ENCODE measurements at places on chromosomes 3 and 15.

GRCh38 chr3:55059027-55059629, 131.3 kb upstream of the LRTM1 start:
- DNase-seq, result no peak

GRCh38 chr3:197406266-197406665, 107.9 kb upstream of the DLG1 start:
- no peak for DNase-seq

- no peak for DNase-seq
Measured at GRCh38 chr3:181313335-181313734, 323.8 kb upstream of the DNAJC19 start.

DNA sequence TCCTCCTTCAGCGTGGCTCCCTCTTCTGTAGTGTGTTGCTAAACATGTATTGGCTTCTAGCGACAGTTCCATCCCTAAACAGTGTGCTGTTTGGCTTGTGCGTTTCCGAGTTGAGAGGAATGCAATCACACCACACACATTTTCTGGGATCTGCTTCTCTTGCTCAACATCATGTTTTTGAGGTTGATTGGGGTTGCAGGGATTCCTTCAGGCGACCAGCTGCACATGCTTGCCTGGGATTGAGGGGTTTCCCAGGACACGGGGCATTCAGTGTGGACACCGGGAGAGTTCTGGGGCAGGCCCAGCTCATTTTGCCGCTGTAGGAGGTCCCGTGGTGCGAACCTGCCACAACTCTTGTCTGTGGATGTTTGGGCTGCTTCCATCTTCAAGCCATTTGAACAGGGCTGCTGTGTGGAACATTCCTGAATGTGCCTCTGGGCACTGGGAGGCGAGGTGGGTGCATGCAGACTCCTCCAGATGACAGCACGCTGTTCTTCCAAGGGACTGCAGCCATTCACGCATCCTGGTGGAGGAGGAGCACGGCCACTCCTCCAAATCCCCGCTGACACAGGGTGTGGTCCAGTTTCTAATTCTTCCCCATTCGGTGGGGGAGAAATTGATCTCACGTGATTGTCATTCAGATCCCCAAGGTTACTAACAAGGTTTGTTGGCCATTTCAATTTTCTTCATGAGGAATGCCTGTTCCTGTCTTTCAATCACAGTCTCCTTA, 82.8 kb downstream of the PLXNA1 start:
- DNase-seq, result no peak

DNA sequence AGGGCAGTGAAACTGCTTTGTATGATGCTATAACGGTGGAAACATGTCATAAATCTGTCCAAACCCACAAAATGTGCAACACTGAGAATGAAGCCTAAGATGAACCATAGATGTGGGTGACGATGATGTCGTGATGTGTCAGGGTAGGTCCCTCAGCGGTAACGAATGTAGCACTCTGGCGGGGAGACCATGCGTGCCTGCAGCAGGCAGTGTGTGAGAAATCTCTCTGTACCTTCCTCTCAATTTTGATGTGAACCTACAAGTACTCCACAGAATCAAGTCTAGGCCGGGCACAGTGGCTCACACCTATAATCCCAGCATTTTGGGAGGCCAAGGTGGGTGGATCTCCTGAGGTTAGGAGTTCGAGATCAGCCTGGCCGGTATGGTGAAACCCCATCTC, 268.2 kb upstream of the LYSMD4 start:
- DNase-seq, result peak; percentile 22

DNA sequence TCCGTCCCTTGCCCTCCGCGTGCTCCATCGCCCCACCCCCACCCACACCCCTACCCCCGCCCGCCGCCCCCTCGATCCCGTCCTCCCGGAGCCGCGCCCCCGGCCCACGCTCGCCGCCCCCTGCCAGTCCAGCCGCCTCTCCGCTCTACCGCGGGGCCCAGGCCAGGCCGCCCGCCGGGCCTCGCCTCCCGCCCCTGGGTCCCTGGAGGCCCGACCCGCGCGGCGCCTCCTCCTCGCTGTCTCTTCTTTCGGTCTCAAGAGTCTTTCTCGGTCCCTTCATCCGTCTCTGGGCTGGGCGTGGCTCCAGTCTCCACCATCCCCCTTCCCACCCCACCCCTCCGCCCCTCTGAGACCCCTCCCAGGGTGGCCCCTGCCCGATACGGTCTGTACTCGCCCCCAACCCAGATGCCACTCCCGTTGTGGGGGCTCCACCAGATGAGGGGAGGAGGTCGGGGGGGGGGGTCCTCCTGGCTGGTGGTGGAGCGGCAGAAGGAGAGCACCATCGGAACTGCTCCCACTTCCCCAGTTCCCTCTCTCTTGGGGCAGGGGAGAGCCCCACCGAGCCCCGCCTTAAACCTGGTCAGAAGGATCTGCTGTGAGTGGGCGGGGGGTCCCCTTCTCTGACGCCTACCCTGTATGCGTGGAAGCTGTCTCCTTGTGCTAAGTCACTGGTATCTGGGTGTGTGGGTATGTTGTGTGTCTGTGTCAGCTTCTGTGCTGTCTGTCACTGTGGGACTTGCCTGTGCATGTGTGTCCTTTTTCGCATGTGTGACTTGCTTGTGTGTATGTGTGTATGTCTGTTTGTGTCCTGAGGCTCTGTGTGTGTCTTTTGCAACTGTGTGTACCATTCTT, 1.0 kb downstream of the PRKCD start:
- DNase-seq, result no peak

DNA sequence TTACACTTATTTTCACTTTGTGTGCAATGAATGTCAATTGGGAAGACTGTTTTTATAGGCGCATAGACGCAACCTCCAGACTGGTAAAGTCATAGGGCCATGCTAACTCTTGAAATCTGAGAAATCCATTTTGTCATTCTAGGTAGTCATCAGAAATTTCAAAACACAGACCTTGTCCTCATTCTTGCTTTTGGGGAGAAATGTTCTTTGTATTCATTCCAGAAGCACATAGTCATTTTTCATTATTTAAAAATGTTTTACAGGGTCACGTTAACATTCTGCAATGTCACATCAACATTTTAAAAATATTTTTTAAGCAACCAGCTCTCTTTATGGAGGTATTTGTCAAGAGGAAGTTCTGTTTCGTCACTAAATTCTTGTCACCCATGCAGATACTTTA, 898.4 kb downstream of the PDCD6IP start:
- no peak for DNase-seq

DNA sequence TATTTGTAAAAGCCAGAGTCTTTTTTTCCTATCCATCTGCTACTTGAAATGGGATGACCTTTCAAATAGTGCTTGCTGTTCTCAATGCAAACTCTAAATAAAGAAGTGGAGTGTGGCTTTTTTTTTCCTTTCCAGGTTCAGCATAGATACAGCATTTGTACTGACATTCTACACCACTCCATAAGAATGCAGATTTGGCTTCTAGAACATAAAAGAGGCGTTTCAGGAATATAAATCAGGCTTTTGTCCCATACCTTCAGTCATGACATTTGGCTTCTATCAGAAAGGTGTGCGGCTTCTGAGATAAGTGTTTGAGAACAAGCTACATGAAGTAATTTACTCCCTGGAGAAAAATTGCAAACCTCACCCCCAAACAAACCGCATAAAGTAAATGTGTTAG, 553.1 kb downstream of the FHIT start:
- DNase-seq, result no peak

GRCh38 chr15:36590838-36591237, 11.4 kb downstream of the CDIN1 start:
- no peak for DNase-seq

DNA sequence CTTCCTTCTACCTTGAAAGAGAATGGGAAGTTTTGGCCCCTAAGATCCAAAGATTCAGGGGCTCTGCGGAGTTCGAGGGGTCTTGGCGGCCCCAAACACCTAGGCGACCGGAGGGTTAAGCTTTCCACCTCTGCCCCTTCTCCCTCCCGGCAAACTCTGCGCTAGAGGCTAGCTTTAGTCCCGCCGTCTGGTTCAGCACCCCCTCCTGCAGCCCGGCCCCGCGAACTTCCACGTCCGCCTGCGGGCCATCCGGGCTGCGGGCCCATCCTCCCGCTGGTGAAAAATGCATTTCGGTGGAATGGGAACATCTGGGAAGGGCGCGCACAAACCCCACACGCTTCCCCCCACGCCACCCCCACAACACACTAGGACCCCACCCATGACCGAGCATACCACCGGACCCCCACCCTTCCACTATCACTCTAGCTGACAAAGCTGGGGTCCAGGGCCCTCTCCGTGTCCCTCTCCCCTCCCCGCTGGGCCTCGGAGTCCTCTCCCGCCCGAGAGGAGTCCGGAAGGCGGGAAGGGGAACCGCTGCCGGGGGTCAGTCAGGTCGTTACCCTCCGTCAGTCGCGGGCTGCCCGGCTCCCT, 1.0 kb downstream of the SHOX2 start:
- DNase-seq, result no peak

DNA sequence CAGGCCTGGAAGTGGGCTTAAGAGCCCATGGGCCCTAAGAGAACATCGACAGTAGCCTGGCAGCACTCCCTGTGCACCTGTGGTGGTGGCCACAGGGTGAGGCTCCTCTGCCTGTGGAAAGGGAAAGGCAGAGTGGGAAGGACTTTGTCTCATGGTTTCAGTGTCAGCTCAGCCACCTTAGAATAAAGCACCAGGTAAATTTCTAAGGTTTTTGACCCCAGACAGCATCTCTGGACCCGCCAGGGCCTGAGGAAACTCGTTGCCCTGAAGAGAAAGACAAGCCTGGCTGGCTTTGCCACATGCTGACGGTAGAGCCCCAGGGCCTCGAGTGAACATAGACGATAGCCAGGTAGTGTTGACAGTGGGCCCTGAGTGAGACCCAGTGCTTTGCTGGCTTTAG, 22.1 kb downstream of the GOLGA6A start:
- peak; percentile 9 for DNase-seq

Measured in dorsolateral prefrontal cortex (tissue), 122 donors.